ENCODE measurements at places on chromosomes 13 and 19.

- DNase-seq: no peak
These were observed 69.7 kb downstream of the RASA3 start for GRCh38 chr13:114062754-114063153.

DNA sequence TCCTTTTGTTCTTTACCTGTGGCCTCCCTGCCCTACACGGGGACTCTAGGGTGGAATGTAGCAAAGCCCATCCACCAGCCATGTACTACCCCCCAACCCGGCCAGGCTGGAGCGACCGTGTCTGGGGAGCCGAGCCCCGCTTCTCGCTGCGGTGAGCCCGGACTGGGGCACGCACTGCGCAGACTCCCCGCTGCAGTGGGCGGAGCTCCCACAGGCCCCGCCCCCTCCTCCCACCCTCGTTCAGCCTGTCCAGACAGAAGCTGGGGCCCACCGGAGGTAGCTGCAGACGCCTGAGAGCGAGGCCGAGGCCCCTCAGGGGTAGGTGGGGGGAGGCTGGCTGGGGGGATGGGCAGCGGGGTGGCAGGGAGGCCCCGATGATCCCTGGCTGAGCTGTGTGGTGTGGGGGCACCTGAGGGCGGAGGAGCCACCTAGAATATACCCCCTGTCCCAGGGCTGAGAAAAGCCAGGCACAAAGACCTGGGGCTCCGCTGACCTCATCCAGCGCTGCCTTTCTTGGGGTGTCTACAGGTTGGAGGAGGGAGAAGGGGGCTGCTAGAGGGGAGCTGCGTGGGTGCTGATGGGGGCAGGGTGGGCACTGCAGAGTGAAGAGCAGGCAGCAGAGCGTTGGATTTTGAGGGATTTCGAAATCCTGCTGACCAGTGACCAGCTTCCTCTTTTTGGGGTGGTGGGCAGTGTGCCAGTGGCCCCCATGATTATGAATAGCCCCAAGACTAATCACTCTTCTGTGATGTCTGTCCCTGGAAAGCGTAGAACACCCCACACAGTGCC, 17.3 kb downstream of the PLD3 start:
- peak; percentile 42 for DNase-seq

DNA sequence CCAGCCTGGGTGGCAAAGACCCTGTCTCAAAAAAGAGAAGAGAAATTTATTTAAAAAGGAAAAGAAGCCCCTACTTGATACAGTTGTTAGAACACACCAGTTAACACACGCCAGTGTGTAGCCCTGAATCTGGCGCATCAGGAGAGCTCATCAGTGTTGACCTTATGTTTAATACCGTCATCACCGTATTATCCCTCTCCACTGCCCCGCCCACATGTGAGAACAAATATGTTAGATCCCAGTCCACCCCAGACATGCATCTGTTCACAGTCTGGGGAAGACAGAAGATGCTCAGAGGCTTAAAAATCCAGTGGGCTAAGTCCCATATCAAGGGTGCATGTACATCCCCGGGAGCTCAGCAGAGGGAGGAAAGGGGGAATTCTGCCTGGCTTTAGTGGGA, 155.2 kb downstream of the DPF1 start:
- no peak for DNase-seq

- no peak for DNase-seq
These were observed 61.2 kb upstream of the WDFY2 start for GRCh38 chr13:51523082-51523518.

DNA sequence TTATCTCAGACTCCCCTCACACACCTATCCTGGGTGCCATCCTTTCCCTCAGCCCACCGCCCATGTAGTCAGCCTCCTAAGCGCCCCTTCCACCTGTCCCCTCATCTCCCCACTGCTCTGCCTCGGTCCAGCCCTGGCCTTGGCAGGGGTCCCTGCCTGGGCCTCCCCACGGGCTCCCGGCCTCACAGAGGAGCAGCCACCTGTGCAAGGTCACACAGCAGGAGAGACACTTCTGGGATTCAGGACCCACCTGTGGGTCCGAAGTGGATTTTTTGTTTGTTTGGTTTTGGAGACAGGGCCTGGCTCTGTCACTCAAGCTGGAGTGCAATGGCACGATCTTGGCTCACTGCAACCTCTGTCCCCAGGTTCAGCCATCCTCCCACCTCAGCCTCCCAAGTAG, 713 bp upstream of the UPK1A start:
- no peak for DNase-seq

- DNase-seq: no peak
These were observed 107.9 kb downstream of the RGCC start for GRCh38 chr13:41565216-41565615.

DNA sequence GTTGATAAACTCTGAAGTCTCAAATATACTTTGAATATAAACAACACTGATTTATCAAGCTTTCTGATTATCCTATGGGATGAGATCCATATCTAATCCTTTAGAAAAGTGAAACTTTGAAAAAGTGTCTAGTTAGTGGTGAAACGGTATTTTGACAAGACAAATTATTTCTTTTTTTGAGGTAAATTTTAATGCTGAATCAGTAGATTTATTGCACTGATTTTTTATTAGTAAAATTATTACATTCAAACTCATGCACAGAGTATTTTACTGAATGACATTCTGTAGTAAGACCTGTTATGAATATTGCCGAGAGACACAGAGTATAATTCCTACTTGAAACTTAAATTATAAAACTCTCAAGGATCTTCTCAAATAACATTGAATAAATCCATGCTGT, 679.1 kb upstream of the SPRY2 start:
- DNase-seq: no peak

DNA sequence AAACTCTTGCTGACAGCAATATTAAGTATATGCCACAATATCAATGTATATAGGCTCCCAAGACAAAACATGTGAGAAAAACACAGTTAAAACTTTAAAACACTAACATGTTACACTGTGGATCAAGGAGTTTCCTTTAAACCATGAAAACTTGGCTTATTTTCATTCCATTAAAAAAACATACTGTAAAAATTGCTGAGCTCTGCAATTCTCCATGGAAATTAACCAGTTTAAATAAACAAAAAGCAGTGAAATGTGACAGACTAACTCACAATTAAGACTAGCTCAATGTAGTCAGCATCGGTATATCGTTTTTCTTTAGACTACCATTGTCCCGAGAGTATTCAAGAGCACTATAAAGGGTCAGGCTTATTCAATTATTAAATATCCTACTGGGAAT, 930.5 kb upstream of the SLITRK1 start:
- DNase-seq: no peak

GRCh38 chr19:12194827-12195731, 32.2 kb downstream of the ZNF136 start:
- peak; percentile 79 for DNase-seq

GRCh38 chr19:19342086-19343015, 21.7 kb downstream of the MAU2 start:
- DNase-seq: no peak

DNA sequence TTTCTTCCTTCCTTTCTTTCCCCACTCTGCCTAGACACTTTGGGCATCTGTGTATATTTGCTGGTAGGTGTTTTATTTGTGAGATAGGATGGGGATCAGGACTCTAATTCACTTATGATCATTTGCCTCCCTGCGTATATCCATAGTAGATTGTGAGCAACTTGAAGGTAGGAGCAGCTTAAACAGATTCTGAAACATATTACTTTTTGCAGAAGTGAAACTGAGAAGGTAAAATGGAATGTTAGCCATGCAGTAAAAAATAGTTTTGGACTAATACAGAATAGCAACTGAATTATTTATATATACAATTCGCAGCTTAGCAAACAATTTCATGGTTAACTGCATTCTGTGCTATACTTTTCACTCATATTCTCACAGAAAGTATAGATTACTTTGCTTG, 38.7 kb downstream of the RNF6 start:
- DNase-seq: no peak

- no peak for DNase-seq
These were observed 68.3 kb upstream of the MYO16 start for GRCh38 chr13:108561149-108561548.

DNA sequence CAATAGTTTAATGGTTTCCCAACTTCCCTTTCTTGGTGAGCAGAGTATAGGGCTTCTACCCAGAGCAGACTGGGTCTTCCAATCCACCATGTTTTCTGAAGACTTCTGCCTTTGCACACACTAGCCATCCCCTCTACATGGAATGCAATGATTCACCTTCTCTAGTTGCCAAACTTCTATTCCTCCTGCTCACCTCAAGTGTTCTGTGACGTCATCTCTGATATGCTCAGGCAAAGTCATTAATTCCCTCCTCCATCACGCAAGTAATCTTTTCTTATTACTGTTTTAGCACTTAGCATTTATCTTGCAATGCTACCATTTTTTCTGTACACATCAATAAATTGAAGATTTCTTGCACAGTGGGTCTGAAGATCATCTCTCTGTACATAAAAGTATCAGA, 174.2 kb downstream of the RBM26 start:
- no peak for DNase-seq

GRCh38 chr13:35917942-35918645, 213.1 kb downstream of the DCLK1 start:
- DNase-seq: no peak

DNA sequence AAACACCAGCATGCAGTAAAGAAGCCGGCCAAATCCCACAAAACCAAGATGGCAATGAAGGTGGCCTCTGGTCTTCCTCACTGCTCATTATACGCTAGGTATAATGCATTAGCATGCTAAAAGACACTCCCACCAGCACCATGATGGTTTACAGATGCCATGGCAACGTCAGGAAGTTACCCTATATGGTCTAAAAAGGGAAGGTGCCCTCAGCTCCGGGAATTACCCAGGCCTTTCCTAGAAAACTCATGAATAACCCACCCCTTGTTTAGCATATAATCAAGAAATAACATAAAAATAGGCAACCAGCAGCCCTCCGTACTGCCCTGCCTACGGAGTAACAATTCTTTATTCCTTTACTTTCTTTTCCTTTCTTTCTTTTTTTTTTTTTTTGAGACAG, 21.1 kb upstream of the PLEKHF1 start:
- no peak for DNase-seq

DNA sequence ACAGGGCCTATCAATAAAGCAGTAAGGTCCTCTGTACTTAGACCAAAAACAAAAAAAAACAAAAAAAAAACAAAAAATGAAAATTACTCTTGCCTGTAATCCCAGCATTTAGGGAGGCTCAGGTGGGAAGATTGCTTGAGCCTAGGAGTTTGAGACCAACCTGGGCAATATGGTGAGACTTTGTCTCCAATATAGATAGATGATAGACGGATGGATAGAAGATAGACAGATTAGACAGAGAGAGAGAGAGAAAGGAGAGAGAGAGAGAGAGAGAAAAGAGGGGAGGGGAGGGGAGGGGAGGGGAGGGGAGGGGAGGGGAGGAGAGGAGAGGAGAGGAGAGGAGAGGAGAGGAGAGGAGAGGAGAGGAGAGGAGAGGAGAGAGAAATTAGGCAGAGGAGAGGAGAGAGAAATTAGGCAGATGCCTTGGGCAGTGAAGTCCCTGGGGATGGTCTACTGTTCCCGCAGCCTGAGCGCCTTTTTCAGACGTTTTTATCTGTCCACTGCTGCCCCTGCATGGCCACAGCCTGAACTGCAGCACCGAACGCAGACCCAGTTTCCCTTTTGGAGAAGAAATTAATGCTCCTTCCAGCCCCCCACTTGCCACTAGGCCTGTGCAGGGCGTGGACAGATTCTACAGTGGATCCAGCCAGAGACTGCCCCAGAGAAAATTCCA, 9.8 kb upstream of the ZNF627 start:
- peak; percentile 82 for DNase-seq

- no peak for DNase-seq
These were observed at the start of gene DAND5 for GRCh38 chr19:12969292-12969988. TSS of gene DAND5 (plus strand) at chr19:12969576. CDS start at chr19:12969661, 85 bp downstream.

GRCh38 chr13:60214213-60215055, 50.7 kb upstream of the DIAPH3 start:
- no peak for DNase-seq

DNA sequence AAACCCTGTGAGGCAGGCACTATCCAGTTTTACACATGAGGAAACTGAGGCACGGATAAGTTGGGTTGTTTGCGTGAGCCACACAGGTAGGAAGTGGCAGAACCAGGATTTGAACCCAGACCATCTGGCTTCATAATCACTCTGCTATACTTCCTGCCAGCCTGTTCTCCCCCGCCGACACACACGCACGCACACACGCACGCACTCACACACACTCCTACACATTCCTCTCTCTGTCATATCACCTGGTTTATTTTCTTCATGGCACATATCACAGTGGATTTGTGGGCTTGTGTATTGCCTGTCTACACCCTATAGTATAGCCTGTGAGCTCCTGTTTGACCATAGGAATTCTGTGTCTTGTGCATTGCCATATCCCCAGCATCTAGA, 140.0 kb downstream of the SIPA1L3 start:
- DNase-seq: peak; percentile 27

- no peak for DNase-seq
These were observed 2.7 kb downstream of the MYO9B start for GRCh38 chr19:17078036-17078919.

GRCh38 chr13:50512474-50513299, 330.8 kb downstream of the DLEU7 start:
- DNase-seq: peak; percentile 40

DNA sequence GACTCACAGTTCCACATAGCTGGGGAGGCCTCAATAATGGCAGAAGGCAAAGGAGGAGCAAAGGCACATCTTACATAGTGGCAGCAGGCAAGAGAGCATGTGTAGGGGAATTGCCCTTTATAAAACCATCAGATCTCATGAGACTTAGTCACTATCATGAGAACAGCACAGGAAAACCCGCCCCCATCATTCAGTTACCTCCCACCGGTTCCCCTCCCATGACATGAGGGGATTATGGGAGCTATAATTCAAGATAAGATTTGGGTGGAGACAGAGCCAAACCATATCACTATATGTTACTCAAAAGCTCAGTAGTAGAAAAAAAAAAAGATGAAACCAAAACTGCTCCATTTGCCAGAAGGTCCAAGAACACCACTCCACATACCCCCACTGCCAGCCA, 58.5 kb downstream of the DNAJC15 start:
- no peak for DNase-seq

- peak; percentile 58 for DNase-seq
These were observed 5.4 kb downstream of the KLK1 start for GRCh38 chr19:50817941-50818858.

DNA sequence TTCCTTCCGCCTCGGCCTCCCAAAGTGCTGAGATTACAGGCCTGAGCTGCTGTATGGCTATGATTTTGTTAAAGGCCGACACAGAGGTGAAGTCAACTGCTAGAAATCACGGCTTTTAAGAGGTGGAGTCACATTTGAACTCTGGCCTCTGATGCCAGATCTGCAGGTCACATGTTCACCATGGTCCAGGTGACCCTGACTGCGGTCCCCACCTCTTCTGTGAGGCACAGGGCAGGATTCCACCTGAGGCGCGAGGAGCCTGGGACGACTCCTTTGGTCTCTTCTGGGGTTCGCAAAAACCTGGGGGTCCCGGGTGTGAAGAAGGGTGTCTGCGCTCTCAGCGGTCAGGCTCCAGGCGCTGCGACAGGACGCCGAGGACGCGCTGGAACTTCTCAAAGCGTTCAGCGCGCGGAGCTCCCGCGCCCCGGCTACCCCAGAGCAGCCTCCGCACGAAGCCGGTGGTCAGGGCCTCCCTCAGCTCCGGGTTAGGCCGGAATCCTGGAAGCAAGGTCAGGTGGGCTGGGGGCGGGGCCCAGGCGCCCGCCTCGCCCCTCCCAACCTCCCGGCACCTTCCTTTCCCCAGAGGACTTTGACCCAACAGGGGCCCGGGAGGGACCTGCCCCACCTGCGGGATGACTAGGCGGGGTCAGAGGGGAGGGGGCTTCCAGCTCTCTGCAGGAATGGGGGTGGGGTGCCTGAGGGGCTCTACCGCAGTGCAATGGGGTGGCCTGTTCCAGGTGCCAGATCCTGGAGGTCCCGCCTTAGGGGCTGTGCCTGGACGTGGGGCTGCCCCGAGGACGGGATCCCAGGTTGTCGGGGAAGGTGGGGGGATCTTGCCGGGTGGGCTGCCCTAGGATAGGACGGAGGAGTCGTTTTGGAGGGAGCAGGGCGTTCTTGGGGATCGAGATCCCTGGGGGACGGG, 13.0 kb downstream of the TRIP10 start:
- no peak for DNase-seq

Measured in stimulated activated CD4-positive, alpha-beta T cell treated with anti-CD3 and anti-CD28 coated beads, Interleukin-4, amount 100 ng/mL, for 24 hours (primary cell).